ENCODE measurements at places on chromosomes 2 and 18.

GRCh38 chr2:31079665-31080064 is 58.6 kb downstream of the GALNT14 start:
- no peak for DNase-seq

DNA sequence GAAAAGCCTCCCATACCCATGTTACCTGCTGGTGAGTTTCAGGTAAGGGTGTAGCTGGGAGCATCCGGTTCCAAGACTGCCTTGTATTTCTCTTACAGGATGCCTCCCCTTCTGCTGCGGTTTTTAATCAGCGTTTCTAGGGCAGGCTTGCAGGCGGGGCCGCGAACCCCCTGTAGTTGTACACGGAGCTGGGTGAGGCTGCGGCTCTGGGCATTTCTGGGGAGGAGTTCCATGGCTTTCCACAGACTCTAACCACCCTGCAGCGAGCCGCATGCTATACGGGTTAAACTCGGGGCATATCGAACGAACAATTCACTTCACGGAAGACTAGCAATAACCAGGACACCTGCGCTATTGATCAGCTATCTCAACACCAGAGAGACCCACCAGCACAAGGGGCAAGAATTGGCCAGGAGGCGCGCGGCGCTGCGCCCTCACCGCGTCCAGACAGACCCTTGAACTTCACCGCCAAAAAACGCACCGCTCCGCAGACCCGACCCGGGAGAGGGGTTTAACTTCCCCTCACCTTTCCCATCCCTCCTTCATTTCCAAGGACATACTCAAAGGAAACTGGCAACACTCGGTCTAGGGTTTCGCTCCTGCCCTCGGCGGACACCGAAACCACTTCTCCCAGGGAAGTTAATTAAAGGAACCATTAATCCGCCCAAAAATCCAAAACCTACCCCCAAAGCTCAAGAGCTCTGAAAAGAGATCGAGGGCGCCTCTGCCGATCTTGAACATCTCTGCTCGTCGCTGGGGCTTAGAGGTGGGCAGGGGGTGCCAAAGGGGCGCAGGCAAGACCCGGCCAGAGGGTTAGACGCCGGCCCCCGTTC is 909 bp downstream of the TGFA start:
- DNase-seq = no peak

GRCh38 chr2:144463266-144463665 is 56.7 kb downstream of the ZEB2 start:
- no peak for DNase-seq

GRCh38 chr2:112118148-112118547 is 20.0 kb upstream of the FBLN7 start:
- no peak for DNase-seq

- no peak for DNase-seq
Observed at GRCh38 chr2:150689590-150689989, 202.1 kb upstream of the RND3 start.

GRCh38 chr2:2036686-2037085 is 292.4 kb upstream of the PXDN start:
- DNase-seq = no peak

DNA sequence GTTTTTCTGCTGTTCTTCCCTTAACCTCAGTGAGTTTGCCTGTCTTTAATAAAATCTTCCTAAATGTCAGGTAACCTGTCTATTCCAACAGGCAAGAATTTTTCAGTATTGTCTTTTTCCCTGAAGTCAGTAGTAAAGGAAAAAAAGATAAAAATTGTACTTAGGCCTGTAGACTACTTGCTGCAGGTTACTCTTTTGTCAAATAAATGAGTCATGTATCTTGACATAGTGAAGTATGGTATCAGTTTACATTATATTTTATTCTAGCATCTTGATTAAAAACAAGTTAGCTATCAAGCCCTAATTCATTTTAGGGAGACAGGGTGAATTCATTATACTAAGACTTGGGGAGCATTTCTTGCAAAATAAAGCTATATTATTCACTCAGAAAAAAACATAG is 59.8 kb downstream of the ITGA4 start:
- DNase-seq = no peak

DNA sequence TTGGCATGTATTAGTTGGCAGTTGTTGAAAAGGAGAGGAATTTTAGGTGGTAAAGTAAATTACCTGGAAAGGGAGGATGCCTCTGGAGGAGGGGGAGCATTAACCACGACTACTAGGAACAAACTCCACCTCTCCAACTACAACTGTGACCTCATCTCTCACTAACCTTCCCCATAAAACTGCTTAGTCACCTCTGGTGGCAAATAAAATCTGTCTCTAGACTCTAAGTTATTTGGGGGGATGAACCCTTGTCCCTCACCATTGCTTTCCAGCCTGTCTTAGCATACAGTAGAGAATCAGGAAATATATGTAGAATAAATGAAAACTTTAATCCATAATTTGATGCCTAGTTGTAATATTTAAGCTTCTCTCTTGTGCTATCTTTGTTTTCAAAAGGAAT is 27.6 kb upstream of the MYO1B start:
- no peak for DNase-seq

GRCh38 chr2:231138699-231139098 is 13.9 kb upstream of the HTR2B start:
- DNase-seq = no peak

All from hippocampal formation (tissue), 2 donors.